ENCODE measurements at places on chromosomes 3 and 15.

- DNase-seq = no peak
Observed at GRCh38 chr3:71070497-71071463, 512.7 kb downstream of the FOXP1 start.

GRCh38 chr3:171351676-171352075, 108.5 kb downstream of the TNIK start:
- DNase-seq = no peak

- DNase-seq = no peak
Observed at GRCh38 chr15:22786868-22787698, 639 bp downstream of the NIPA1 start.

DNA sequence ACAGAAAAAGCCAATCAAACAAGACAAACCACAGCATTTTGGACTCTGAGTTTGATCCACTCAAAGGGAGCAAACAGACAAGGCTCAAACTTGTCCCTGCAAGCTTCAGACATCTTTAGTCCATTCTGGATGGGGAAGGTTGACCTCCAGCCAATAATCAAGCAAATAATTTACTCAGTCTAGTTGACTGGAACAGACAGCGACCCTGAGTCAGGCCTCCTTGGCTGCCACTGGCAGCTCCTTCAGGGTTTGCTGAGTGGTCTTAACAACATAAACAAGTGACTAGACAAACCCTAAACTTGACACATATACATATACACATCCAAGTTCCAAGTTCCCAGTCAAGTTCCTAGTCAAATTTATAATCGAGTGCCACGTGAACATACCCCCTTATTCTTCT, 313.9 kb downstream of the POLQ start:
- no peak for DNase-seq

GRCh38 chr3:121834671-121835464, at the start of the genes EAF2 and IQCB1:
EAF2 (plus strand) TSS chr3:121835209; CDS start chr3:121835286, 77 bp downstream.
IQCB1 (minus strand) TSS chr3:121835060; CDS start chr3:121828960, 6,100 bp downstream.
- peak; percentile 89 for DNase-seq

GRCh38 chr3:51968170-51968775, 1.0 kb upstream of the PCBP4 start:
- DNase-seq = no peak

DNA sequence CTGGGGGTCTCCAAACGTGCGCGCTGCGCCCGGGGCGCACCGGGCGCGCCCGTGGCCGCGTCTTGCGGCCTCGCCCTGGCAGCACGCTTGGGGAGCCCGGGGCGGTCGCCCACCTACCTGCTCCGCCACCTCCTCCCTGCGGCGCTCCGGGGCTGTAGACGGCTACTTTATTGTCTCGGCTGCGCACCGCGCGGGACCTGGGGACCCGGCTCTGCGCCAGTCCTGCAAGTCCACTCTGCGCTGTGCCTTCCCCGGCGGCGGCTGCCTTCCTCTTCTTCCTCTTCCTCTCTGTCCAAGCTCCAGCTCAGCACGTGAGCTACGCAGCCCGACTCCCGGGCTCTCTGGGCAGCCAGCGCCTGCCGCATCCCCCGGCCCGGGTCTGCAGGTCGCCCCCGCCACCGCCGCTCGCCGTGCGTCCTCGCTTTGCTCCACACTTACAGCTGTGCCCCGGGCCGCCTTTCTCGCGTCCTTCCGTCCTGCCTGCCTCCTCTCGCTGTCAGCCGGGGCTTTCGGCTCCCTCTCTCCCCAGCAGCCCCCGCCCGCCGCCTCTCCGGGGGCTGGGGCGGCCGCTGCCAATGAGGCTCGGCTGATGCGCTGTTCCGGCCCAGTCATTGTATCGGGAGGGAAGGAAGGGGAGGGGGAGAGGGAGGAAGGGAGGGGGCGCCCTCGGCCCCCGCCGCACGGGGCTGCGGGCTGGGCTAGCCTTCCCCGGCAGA, 156.4 kb upstream of the FRMD4B start:
- DNase-seq = no peak

- DNase-seq = no peak
Observed at GRCh38 chr15:56824175-56824574, 90.9 kb upstream of the ZNF280D start.

- DNase-seq = no peak
Observed at GRCh38 chr3:66177026-66177425, 43.8 kb upstream of the SLC25A26 start.

DNA sequence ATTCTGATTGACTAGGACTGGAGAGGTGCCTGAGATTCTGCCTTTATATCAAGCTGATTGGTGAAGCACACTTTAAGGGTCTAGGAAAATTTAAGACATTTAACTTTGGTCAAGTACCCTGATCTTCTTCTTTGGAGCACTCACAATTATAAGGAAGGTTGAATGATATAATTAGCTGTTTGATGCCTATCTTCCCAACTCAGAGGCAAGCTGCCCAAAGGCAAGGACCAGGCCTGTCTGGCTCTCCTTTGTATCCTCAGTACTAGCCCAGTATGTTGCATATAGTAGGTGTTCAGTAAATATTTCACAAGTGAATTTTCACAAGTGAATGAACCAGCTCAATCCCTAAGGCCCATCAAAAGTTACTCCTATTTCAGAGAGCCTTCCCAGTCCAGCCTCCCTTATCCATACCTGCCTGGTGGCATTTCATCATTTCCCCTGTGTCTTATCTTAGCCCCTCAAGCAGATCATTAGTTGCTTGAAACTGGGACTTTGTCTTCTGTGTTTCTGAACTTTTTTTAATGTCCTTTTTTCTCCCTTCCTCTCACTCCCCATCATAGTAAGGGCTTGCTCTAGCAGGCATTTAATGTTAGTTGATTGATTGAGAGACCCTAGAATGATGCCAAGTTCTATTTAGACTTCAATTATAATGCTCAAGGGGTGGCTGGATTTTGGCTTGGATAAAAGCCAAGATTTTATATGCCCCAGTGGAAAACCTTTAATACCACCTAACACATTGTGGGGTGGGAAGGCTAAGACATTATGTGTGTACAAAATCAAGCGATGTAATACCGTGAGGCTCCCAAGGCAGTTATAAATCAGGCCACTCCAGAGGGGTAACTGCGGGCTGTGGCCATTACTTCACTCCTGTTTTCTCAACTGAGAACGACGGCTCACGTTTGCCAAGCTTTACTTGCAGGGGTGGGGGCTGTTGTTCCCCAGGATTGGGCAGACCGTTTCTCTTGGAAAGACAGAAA, 43.2 kb upstream of the BOC start:
- DNase-seq = no peak

- no peak for DNase-seq
Observed at GRCh38 chr3:159748425-159748824, 240.2 kb upstream of the IL12A start.
